ENCODE measurements at places on chromosomes 12 and 14. TPM values are rescaled to one million over a fixed set of nuclear protein-coding genes. Genes with fewer than 3 reads are reported as not detected.

- DNase-seq = peak; percentile 56
Measured at GRCh38 chr14:69693145-69693544, 73.8 kb upstream of the SRSF5 start.

DNA sequence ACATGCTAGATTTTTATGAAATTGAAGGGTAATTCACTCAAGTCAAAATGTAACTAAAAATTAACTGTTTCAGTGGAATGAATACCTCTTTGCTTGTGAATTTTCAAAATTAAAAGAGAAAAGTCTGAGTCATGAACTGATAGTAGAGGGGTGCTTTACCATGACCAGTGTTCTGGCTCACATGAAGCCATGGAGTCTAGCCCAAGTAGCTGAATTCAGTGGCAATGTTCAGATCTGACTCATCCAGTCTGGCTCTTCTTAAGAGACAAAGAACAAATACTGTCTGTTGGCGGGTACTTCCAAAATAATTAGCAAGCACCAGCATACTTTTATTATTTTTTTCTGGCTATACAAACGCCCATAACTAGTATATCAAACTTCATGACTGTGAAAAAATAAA lies 366.3 kb upstream of the GARIN6 start:
- DNase-seq = no peak

NEUROD4 gene
- total RNA-seq = not detected

DNA sequence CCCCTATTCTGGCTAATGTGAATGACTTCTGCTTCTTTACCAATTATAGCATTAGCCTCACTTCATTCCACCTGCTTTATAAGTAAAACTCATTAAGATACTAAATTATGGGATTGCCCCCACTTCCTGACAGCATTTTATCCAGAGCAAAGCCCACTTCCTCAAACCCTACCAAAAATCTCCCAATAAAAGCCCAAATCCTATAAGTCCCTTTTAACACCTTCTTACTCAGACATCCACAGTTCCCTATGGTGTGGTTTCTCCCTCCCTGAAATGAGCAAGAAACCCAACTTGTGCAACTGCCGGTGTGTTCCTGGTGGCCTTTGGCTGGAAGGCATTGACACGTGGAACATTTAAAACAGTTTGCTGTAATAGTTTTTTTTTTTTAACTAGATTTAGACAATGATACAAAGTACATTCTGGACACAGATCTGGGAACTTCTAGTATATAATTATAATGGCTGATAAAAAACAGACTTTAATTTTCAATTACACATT lies 53.1 kb downstream of the BRMS1L start:
- DNase-seq = no peak

SMCO2 gene
- total RNA-seq = not detected

- no peak for DNase-seq
Measured at GRCh38 chr14:40268236-40268635, 836.0 kb upstream of the FBXO33 start.

- DNase-seq = no peak
Measured at GRCh38 chr12:23771240-23771949, 178.1 kb downstream of the SOX5 start.

SCFD1 gene
- 71.9 TPM for total RNA-seq

DNA sequence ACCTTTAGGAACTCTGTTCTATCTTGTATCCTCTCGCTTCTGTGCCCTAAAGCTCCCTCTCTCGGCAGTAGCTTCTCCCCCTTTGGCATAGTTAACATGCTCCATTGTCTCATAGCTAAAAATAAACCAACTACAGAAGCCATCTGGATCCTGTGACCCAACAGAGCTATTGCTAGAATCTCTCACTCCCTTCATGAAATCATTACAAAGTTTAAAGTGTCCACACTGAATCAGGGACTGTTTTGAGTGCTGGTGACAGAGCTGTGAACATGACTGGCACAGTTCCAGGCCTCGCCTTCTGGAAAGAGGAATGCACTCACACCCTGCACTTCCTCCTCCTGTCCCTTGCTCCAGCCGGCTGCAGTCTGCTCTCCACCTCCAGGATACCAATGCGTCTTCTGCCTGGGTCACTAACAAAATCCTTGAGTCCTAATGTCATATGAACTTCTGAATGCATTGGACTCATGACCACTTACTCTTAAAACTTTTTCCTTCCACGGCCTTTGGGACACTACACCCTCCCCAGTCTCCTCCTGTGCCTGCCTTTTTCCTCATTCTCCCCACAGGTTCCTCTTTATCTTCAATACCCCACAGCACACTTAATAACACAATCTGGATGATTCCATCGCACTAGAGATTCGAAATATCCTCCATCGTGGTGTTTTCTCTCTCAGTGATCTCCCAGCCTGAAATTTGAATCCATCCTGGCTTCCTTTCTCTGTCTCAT lies 13.2 kb downstream of the PLBD1 start:
- peak; percentile 91 for DNase-seq

- no peak for DNase-seq
Measured at GRCh38 chr12:99772274-99772673, 124.7 kb downstream of the GARIN6 start.

PRR4 gene
- 3.4 TPM for total RNA-seq

GALNT16 gene
- total RNA-seq = 1.3 TPM

DNA sequence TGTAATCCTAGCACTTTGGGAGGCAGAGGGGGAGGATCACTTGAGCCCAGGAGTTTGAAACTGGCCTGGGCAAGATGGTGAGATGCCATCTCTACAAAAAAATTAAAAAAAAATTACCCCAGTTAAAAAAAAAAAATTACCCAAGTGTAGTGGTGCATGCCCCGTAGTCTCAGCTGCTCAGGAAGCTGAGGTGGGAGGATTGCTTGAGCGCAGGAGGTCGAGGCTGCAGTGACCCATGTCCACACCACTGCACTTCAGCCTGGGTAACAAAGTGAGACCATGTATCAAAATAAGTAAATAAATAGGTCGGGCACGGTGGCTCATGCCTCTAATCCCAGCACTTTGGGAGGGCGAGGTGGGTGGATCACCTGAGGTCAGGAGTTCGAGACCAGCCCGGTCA lies 128.8 kb downstream of the VRK1 start:
- DNase-seq = no peak

- no peak for DNase-seq
Measured at GRCh38 chr14:29752221-29752923, 175.3 kb downstream of the PRKD1 start.

- DNase-seq = no peak
Measured at GRCh38 chr12:8948701-8949341, 624 bp downstream of the M6PR start.

- DNase-seq = no peak
Measured at GRCh38 chr12:32824596-32824995, 68.9 kb upstream of the YARS2 start.

DNA sequence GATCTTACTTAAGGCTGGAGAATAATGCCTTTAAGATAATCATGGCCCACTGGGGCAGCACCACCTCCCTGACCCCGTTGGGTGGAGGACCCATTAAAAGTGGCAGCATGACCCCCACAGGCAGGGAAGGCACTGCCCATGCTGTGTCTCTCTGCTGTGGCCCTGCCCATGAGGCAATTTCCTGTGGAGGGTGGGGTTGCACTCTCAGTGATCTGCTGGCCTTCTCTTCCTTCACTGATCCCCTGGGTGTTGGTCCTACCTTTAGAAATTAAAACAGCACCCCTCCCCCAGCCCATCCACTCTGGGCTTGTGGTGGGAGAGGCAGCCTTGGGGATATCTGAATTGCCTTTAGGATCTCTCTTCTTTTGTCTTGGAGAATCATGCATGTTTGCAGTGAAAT lies 17.3 kb downstream of the KLRK1 start:
- DNase-seq = no peak

DNA sequence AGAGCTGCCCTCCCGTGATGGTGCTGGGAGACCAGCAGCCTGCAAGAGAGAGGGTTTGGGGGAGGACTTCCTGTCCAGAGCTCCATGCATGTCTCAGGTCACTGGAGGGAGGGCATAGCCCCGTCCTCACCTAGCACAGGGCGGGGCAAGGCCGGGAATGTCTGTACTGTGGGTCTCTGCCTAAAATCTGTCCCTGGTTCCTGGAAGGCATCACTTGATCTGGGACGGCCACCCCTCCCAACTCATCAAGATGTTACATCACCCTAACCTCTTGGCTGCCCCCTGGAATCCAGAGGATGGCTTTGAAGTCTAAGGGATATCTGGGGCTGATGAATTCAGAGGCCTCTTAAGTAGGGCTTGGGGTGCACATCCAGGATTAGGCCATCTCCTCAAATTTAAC lies 37.0 kb upstream of the MEG3 start:
- DNase-seq = no peak

KCNJ8 gene
- 26.2 TPM for total RNA-seq

CLMN gene
- 53.7 TPM for total RNA-seq

- no peak for DNase-seq
Measured at GRCh38 chr14:74634964-74635363, 22.9 kb upstream of the LTBP2 start.

SELPLG gene
- total RNA-seq = 0.66 TPM

DNA sequence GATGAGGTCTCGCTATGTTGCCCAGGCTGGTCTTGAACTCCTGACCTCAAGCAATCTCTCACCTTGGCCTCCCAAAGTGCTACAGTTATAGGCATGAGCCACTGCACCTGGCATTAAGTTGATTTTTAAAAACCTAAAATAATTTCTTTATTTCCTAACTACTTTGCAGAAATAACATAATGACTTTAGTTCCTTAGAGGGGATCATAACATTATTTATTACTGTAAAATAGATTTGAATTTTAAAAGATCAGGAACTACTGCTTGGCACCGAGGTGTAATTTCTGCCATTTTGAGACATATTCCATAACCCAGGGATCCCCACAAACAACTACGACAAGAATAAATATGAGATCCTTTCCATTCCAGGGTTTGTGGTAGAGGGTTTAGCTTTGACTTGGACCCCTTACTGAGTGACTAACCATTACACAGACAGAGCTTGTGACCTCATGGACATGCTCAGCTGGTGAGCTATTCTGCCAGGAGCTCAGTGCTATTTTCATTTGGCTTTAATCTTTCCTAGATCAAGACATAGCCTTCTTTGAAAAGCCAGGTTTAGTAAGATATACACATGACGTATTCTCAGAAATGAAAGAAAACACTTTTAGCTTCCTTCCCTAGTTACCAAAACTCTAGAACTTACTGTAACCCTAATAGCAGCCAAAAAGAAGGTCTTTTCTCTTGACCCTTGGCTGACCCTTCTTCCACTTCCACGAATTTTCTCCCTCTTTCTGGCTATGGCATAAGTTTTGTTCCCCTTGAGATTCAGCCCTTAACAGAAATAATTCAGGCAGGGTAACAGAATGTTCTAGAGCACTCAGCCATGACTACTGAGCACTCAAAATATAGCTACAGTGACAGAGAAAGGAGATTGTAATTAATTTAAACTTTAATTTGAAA lies 75.1 kb upstream of the NUDT4 start:
- no peak for DNase-seq

DNA sequence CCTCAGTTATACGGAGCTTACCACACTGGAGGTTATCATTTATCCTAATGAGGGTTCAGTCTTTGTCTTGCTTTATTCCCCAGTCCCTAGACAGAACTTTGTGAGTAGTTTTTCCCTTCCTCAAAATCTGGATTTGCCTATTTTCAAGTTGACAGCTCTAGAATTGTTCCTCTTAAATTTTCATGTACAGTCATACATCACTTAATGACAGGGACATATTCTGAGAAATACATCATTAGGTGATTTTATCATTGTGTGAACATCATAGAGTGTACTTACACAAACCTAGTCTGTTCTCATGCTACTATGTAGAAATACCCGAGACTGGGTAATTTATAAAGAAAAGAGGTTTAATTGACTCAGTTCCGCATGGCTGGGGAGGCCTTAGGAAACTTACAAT lies 3.1 kb downstream of the PRKAB1 start:
- no peak for DNase-seq

ATP5F1B gene
- 155 TPM for total RNA-seq

FNTB gene
- 6.7 TPM for total RNA-seq

DNA sequence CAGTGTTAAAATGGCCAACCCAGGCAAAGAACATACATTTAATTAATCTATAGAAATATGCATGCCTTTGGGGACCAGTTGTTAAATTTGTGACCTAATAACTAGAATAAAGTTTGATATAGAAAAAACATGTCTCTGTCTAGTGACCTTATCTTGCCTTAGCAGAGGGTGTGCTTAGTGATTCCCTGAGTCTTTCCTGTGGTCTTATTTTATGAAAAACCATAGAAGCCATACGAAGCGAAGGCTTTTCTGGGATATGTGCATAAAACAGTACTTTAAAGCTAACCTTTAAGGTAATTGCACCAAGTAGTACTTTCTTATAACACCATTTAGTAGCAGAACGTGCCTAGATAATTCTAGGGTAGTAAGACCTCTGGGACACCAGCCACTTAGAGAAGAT lies 379.4 kb downstream of the ZFP36L1 start:
- no peak for DNase-seq

DNA sequence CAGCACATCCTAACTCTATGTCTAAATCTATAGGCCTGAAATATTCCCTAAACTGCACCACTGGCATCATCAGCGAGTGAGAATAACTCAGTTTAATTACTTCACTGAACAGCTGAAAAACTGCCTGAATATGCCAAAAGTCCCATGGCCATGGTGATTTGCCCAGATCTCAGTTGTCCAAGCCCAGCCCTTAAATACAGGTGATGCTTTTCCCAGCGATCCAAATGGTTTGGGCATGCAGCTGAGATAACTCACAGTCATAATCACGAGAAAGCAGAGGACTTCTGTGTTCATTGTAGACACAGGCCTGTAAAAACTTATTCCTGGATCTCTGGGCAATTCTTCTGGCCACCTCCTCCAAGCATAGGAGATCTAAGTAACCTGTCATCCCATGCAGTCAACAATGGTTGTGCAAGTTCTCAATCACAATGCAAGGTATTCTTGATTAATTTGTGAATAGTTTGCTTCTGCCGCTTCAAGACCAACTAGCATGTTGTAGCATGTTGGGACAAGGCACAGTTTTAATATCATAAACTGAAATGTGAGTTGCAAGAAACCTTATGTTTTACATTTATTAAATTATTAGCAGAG lies 40.5 kb downstream of the DUSP6 start:
- DNase-seq = peak; percentile 73

DNA sequence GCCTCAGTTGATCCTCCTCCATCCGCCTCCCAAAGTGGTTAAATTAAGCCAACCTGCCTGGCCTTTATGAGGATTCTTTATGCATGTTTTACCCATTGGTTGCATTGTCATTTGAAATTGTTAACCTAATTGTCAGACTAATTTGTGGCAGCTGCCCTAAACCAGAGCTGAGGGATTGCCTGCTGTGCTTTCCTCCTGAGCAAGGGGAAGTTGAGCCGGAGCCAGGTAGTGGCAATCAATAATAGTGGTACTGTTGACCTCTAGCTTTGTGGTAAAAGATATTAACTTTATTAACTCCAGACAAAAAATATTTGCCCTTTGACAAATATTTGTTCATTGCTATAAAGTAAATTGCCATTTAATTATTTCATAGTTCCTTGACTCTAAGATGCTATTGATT lies 5.6 kb upstream of the HEBP1 start:
- peak; percentile 76 for DNase-seq
